ENCODE measurements at places on chromosomes 6 and 20.

GRCh38 chr20:50353289-50353961, 156.8 kb upstream of the PTPN1 start:
- DNase-seq: no peak

- DNase-seq: no peak
These were observed 18.5 kb upstream of the KCNK5 start for GRCh38 chr6:39247667-39248194.

DNA sequence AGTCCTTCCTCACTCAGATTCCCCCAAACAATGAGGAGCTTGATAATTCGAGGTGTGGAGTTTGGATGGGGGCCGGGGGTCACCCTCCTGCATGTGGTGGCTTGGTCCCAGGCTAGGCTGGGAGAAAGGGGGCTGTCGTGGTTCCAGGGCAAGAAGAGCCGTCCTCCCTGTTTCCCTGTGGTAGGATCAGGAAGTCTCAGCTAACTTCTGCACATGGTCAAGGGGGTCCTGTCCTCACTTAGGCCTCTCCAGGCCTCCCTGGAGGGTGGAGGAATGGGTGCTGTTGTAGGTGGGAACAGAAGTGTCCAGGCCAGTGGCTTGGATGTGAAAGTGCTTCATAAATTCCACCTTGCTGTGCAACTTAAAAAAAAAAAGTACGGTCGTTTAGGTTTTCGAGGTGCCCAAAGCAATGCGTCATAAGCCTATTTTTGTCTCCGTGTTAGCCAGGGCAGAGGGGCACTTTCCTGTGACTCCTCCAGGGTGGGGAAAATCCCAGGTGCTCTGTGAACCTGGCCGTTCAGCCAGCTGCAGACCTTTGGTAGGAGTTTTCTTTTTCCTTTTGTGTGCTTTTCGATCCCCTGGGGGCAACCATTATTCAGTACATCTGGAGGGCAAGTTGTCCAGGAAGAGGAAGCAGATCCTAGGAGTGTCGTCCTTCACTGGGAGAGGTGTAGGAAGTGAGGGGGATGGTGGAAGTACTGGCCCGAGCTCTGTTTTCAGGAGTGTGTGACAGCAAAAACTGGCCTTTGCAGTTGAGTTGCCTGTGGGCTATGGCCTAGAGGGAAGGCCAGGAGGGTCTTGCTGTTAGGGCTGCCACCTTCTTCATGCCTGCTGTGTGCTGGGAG, 9.6 kb downstream of the IGF2R start:
- DNase-seq: no peak

GRCh38 chr6:30779850-30780641, 35.7 kb upstream of the IER3 start:
- no peak for DNase-seq

DNA sequence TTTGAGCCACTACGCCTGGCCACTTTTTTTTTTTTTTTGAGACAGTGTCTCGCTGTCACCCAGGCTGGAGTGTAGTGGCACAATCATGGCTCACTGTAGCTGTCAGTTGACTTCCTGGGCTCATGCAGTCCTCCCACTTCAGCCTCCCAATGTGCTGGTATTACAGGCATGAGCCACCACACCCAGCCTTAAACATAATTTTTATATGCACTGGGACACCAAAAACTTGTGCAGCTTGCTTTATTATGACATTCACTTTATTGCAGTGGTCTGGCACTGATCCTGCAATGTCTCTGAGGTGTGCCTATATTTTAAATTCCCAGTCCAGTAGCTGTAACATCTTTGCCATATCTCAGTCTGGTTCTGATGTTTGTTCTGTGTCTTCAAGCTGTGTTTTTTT, 34.7 kb downstream of the KAT14 start:
- DNase-seq: no peak

DNA sequence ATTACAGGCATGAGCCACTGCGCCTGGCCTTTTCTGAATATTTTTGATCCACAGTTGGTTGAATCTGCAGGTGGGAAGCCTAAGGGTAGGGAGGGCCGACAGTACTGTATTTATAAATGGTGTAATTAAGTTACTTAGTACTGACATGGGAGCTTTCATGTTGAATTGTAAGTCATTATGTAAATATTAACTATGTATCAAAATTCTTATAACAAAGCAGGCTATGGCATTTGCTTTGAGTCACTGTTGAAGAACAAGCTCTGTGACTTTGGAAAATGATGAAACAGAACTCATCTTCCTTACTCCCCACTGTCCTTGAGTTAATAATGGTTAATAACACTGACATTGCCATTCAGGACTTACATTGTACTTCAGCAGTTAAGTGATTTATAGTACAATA, 63.0 kb upstream of the TXNDC5 start:
- DNase-seq: no peak

GRCh38 chr6:112717401-112717800, 370.3 kb downstream of the RFPL4B start:
- no peak for DNase-seq

DNA sequence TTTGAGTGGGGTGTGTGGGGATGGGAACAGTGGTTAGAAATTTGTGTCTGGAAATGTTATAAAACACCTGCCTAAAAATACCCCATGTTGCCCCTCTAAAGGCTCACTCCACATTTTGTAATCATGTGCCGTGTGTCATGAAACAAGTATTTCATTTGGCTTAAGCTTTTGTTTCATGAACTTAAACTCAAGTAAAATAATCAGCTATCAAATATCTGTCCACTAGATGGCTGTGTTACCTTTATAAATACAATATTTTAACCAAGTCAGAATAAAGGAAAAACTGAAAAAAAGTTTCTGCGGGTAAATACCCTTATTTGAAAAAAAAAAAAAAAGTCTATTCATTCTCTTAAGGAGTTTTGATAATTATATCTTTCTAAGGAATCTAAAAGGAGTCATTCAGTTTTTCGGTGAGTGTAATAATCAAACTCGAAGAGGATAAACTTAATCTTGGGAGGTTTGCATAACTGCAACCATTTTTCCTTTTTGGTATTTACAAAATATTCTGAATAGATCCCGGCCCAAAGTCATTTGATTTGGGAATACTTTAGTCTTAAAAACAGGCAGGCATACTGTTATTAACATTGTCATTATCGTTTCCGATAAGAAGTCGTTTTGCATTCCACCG, 29.9 kb upstream of the MTRF1L start:
- peak; percentile 25 for DNase-seq

DNA sequence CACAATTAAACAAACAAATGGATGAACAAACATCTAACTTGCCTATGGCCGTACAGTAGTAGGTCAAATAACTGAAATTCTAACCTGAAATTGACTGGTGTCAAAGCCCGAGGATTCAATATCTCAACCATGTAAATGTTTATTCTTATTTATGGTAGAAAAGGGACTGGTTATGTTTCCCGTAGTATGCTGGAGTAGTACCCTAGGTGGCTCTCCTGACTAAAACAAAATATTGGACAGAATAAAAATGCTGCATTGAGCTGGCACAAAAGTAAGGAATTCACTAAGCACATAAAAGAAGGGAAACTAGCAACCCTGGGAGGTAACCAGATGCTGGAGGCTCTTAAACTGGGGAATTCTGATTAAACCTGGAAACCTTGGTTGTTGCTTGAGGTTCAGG, 117.1 kb upstream of the PREP start:
- no peak for DNase-seq

DNA sequence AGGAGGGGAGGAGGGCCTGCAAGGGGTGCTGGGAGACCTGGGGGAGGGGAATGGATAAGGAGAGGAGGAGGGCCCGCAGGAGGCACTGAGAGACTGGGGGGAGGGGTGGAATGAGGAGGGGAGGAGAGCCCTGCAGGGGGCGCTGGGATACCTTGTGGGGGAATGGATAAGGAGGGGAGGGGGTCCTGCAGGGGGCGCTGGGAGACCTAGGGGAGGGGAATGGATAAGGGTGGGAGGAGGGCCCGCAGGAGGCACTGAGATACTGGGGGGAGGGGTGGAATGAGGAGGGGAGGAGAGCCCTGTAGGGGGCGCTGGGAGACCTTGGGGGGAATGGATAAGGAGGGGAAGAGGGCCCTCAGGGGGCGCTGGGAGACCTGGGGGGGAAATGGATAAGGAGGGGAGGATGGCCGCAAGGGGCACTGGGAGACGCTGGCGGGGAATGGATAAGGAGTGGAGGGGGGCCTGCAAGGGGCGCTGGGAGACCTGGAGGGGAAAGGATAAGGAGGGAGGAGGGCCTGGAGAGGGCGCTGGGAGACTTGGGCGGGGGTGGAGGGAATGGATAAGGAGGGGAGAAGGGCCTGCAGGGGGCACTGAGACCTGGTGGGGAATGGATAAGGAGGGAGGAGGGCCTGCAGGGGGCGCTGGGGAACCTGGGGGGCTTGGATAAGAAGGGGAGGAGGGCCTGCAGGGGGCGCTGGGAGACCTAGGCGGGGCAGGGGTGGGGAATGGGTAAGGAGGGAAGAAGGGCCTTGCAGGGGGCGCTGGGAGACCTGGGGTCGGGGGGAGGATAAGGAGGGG, 1.3 kb upstream of the CTCFL start:
- no peak for DNase-seq

GRCh38 chr20:20447196-20447595, 79.3 kb downstream of the INSM1 start:
- DNase-seq: no peak

Measured in globus pallidus (tissue), 1 donor.